ENCODE measurements at places on chromosomes 12 and 14.

GRCh38 chr12:92784797-92785562 lies 82.2 kb downstream of the PLEKHG7 start:
- DNase-seq, result no peak

- no peak for DNase-seq
Measured at GRCh38 chr12:120529641-120530417, 871 bp upstream of the COQ5 start.

DNA sequence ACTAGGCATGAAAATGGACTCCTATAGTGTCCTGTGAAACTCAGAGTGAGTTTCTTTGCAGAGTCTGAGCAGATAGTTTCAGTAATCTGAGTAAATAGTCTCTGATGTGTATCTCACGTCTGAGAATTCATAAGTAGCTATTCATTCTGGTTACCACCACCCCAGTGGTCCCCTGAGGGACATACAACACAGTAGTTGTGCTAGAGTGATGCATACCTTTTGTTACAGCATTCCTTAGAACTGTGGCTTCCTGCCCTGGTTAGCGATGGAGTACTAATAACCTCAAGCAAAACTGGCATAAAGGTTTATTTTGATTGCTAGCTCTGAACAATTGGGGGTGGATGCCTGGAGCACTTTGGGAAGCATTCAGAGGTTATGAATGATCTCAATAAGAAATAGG lies 114.7 kb downstream of the DAAM1 start:
- DNase-seq, result no peak

DNA sequence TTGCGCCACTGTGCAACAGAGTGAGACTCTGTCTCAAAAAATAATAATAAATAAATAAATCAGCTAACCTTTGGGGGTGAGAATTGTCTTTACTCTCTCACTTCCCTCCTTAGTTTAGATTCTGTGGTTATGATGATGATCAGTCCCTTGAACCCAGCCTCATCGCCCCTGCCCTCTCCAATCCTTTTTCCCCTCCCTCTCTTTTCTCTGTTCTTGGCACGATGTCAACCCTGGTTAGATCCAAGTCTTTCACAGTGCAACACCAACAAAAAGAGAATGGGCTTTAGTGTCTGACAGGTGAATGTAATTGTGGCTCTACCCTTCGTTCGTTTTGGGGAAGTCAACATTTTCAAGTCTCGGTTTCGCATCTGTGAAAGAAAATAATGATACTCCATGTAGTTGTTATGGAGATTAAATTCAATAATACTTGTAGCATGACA lies 59.0 kb downstream of the NTN4 start:
- DNase-seq, result no peak
